ENCODE measurements at places on chromosomes 1 and 21.
A peak's percentile ranks its signal among the peaks of the same experiment; 100 is the strongest.

GRCh38 chr1:197269053-197269452 lies 1.0 kb downstream of the CRB1 start:
- DNase-seq: peak; percentile 53

DNA sequence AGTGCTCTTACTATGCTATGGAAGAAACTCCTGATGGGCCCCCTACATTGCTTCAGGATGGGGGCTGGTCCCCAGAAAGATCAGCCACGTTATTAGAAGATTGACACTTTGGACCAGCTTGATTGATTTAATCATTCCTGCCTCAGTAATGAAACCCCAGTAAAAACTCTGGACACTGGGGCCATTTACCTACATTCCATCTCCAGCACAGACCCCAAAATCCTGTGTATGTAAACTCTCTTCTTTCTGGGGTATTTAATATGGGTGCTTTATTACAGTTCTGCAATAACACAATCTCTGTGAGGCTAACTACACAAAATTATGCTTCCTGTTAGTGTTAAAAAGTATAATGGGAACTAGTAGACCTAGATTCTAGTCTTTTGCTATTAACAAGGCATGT lies 96.6 kb downstream of the KCNK1 start:
- DNase-seq: no peak

DNA sequence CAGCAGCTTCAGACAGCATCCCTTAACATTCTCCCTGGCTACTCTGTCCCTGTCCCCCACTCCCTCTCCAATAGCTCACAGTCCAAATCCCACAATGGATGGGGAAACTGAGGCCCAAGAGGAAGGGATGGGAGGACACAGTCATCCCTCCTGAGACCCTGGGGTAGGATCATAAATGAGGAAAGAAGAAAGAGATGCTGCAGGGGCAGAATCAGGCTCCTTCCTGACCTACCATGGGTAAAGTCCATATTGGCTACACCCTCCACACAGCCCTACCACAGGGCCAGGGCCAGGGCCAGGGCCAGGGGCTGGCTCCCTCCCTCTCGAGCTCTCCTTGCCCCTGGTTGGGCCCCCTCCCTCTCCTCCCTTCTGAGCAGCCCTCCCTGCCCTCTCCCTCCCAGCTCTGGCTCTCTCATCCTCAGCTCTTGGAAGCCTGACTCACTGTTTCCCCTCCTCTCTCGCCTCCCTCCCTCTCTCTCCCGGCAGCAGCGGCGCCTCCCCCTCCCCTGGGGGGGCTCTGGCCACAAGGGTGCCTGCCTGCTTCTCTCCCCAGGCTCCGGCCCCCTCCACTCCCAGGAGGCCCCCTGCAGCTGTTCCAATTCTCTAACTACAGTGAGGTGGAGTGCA lies 4.9 kb downstream of the AHDC1 start:
- peak; percentile 35 for DNase-seq

- peak; percentile 42 for DNase-seq
Measured at GRCh38 chr1:18922319-18922726, 20.0 kb upstream of the ALDH4A1 start.

DNA sequence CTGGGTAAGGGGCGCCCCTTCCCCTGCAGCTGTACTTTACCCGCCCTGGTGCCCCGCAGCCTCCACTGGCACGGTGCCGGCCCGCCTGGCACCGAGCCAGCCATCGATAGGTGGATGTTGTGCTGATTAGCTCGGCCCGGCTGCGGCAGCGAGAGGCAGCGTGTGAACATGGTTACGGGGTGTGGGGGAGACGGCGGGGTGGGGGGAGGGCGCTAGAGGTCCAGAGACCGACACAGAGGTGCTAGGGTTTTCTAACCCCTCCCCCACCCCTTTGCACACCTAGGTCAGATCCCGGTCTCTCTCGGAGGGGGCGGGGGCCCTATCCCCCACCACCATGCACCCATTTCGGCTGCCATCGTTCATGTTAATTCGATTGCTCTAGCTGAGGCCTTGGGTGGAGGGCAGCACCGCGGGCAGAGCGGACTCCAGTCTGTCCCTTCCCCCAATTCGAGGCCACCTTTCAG lies 6.7 kb downstream of the EFNA4 start:
- no peak for DNase-seq

DNA sequence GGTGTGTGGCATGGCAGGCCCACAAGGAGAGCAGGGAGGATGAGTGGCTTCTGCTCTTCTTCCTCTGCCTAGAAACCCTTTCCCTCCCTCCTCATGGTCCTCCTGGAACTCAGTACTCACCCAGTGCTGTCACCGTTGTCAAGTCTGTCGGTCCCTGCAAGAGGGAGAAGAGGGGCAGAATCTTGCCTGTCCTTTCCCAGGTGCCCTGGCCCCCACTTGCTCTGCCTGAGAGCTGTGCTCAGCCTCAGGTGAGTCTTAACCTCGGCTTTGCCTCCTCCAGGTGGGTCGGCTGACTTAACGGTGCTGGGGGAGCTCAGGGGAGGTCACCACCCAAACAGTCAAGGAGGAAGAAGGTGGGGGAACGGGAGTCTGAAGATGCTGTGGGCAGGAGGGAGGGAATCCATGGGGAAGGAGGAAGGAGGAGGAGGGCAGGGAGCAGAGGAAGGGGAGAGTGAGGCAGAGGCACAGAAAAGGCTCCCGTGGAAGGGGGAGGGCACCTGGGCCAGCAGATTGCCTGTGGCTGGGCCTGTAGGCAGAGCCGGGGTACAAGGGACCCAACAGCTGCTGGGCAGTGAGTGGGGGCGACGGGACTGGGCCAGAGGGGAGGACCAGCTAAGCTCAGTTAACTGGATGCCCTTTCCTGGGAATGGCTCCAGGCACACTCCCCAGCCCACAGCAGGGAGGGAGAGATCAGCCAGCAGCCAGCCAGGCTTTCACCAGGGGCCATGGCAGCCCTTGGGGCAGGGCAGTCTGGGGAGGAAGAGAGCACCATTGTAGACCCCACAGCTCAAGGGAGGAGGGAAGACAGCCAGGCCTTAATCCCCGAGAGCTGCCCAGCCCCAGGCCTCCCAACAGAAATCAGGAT lies 26.3 kb downstream of the CTNNBIP1 start:
- DNase-seq: peak; percentile 37

All from hippocampal formation (tissue), 2 donors.